HepG2 (cell line): ENCODE measurements at places on chromosomes 2 and 18. TPM values are rescaled to one million over a fixed set of nuclear protein-coding genes. Genes with fewer than 3 reads are reported as not detected.

RTP5 gene
- not detected in 2 replicates for total RNA-seq

DNA sequence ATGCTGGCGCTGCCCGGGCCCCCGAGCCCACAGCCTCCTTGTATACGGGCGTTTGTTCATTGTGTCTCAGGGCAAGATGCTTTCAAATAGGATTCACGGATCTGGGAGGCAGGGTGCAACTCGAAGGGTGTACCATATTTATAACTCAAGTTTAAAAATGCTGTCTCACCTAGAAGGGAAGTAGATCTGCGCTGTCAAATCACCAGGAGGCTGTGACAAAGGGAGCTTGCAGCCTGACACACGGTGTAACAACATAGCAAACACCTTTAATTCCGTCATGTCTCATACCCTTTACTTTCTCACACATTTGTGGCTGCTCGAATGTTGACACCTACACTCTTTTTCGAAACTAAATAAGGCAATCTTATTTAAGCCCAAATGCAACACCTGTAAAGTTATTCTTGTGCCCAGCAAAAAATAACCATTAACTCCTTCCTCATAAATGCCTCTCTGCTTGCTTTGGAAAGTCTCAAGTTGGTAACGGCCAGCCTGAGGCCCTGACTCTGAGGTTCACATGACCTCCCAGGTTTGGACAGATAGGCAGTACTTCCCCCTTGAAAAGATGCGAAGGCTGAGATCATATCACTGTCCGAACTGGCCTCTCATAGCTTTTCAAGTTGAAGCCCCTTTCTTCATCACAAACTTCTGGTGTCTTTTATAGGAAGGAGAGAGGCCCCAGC is 11.6 kb downstream of the ZEB2 start:
- no peak overlapping the region for H3K4me3 ChIP-seq
- H3K4me1 ChIP-seq, result no peaks in the 10 kb centered on the region
- no peaks in the 10 kb centered on the region for H3K36me3 ChIP-seq
- no peak overlapping the region for H3K27ac ChIP-seq
- peaks cover 56% of the 10 kb centered on the region for H3K27me3 ChIP-seq
- DNase-seq, result no peak

- H3K27me3 ChIP-seq, result no peaks in the 10 kb centered on the region
- no peaks in the 10 kb centered on the region for H3K36me3 ChIP-seq
- H3K4me1 ChIP-seq, result peaks cover 16% of the 10 kb centered on the region
- H3K4me3 ChIP-seq, result no peak overlapping the region
These were observed 163.1 kb upstream of the MEIS1 start for GRCh38 chr2:66271777-66272176.

DNA sequence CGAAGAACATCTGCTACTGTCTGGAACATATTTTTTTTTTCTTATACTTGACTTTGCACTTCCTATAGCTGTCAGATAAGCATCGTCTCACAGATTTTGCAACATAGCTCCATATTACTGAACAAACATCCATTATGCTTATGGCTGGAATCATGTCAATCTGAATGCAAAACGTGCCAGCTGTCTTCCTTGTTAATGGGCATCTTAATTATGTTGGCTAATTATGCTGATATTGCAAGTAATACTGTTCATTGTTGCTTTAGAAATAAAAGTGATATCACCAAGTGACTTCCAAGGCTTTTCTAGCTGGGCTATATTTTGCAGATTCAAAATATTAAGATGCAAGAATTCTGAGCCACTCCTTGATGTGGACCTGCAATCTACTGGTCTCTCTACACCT is 176.8 kb downstream of the ARL4C start:
- no peaks in the 10 kb centered on the region for H3K27me3 ChIP-seq
- DNase-seq, result no peak
- no peak overlapping the region for H3K4me3 ChIP-seq
- no peaks in the 10 kb centered on the region for H3K36me3 ChIP-seq

- H3K27ac ChIP-seq, result no peak overlapping the region
- peaks cover 10% of the 10 kb centered on the region; the same call in 1 of the 2 replicates for H3K4me1 ChIP-seq
- H3K4me3 ChIP-seq, result no peak overlapping the region
- no peak for DNase-seq
- peaks cover 33% of the 10 kb centered on the region; the same call in 2 of the 3 replicates for H3K27me3 ChIP-seq
These were observed 972 bp downstream of the RSAD2 start for GRCh38 chr2:6878549-6878948.

- H3K36me3 ChIP-seq, result peaks cover 19% of the 10 kb centered on the region
- H3K4me1 ChIP-seq, result peaks cover 34% of the 10 kb centered on the region
- H3K27me3 ChIP-seq, result no peaks in the 10 kb centered on the region; the same call in 2 of the 3 replicates
- H3K27ac ChIP-seq, result peak overlapping the region; percentile 93
- DNase-seq, result peak; percentile 16
These were observed 1.2 kb downstream of the BABAM2 start for GRCh38 chr2:27891673-27892105.

DNA sequence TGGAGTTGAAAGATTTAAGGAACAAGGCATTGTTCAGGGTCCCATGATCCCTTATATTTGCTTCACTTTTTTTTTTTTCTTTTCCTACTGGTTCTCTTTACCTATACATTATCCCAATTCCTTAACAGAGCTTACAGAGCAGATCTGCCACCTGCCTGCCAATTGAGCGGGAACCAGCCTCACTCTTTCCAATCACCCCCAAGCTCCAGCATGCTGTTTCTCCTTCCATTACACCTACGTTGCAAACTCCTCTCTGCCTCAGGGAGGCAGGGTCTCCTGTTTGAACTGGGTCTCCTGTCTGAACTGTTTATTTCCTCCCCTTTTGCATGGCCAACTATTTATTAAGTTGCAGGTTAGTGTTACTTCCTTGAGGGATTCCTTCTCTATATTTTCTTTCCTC is 77.2 kb upstream of the SLC38A11 start:
- no peaks in the 10 kb centered on the region for H3K36me3 ChIP-seq
- H3K27me3 ChIP-seq, result no peaks in the 10 kb centered on the region; the same call in 1 of the 2 replicates
- H3K4me1 ChIP-seq, result no peaks in the 10 kb centered on the region
- no peak overlapping the region for H3K27ac ChIP-seq
- no peak overlapping the region for H3K4me3 ChIP-seq

DNA sequence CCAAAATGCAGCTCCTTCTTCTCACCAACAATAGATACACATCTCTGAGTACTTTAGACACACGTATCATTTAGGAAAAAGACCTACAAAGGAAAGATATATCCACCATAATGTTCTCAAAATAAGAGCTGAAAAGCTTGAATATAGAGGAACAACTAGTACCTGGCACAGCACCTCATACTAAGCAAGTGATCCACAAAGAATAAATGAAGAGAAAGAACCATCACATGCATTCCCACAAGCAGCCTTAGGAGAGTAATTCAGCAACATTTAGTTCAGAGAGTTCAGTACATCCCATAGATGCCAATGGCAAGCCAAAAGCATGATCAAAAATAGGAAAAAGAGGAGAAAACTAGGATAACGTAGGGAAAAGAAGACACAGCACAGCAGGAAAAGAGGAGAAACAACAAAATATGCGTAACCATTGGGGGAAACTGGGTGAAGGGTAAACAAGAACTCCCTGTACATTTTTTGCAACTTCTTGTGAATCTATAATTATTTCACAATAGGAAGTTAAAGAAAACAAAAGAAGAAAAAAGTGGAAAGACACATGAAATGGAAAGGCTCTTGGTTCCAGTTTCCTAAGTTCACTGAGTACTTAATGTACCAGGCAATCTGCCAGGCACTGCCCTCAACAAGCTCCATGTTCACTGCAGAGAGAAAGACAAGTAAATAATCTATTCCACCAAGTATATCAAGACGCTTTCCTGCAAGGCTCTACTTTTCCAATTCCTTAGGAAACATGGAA is 22.3 kb downstream of the CLASP1 start:
- H3K27ac ChIP-seq, result no peak overlapping the region
- DNase-seq, result no peak
- no peaks in the 10 kb centered on the region for H3K27me3 ChIP-seq
- H3K4me1 ChIP-seq, result peaks cover 10% of the 10 kb centered on the region; the same call in 1 of the 2 replicates
- H3K4me3 ChIP-seq, result no peak overlapping the region

- no peaks in the 10 kb centered on the region for H3K36me3 ChIP-seq
- no peaks in the 10 kb centered on the region for H3K4me1 ChIP-seq
- H3K27me3 ChIP-seq, result 0 out of 3 replicates have a peak, but pooled peaks cover 3% of the 10 kb centered on the region
- no peak overlapping the region for H3K27ac ChIP-seq
These were observed 53.2 kb downstream of the STEAP3 start for GRCh38 chr2:119276864-119277263.

DNA sequence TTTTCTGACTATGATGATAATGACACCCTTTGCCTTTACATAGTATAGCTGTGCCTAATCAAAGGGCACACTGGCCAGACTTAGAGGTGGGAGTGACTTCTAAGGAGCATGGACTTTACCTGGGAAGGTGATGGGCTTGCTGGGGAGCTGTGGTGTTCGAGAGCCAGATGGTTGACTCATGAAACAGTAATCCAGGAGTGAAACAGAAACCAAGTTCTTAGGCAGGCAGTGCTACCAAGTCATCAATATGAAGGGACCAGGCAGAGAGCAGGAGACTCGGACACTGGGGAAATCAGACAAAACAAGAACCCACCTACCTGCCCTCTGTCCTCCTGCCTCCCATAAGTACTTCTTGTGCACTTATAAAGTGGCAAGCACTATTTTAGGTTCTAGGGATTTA is 430.4 kb downstream of the DLGAP1 start:
- no peak overlapping the region for H3K4me3 ChIP-seq
- H3K36me3 ChIP-seq, result no peaks in the 10 kb centered on the region
- H3K27me3 ChIP-seq, result no peaks in the 10 kb centered on the region
- no peaks in the 10 kb centered on the region for H3K4me1 ChIP-seq
- DNase-seq, result no peak
